Progenitor cell of endocrine pancreas (in vitro differentiated cells): ENCODE measurements at places on chromosomes 2 and 18. TPM values are rescaled to one million over a fixed set of nuclear protein-coding genes. Genes with fewer than 3 reads are reported as not detected.

Gene HOXD11
- total RNA-seq = not detected in 2 replicates

Gene PSMA8
- total RNA-seq = 0.29 TPM in 1 of 2 replicates, not detected in the other

Gene IL36G
- total RNA-seq = not detected in 2 replicates

Gene PLGLB1
- total RNA-seq = 6.9 and 8.6 TPM in 2 replicates

DNA sequence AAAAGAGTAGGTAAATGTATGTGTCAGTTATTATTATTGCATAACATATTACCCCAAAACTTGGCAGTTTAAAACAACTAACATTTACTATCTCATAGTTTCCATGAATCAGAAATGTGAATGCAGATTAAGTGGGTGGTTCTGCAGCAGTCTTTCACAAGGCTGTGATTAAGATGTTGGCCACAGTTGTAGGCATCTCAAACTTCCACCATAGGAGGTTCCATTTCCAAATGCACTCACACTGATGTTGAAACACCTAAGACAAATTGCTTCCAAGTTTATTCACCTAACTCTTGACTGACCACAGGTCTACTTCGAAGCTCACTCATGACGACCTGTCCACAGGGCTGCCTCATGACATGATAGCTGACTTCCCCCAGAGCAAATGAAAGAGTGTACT, 360.8 kb downstream of the GRB14 start:
- DNase-seq = no peak
- peaks cover 6% of the 10 kb centered on the region for H3K27me3 ChIP-seq
- H3K4me1 ChIP-seq = no peaks in the 10 kb centered on the region
- no peaks in the 10 kb centered on the region for H3K36me3 ChIP-seq
- no peak overlapping the region for H3K27ac ChIP-seq
- no peak overlapping the region for H3K4me3 ChIP-seq

GRCh38 chr18:25093141-25093540, 258.8 kb downstream of the ZNF521 start:
- peaks cover 9% of the 10 kb centered on the region for H3K27me3 ChIP-seq
- peaks cover 14% of the 10 kb centered on the region for H3K4me1 ChIP-seq
- H3K36me3 ChIP-seq = peaks cover 5% of the 10 kb centered on the region
- H3K27ac ChIP-seq = no peak overlapping the region

DNA sequence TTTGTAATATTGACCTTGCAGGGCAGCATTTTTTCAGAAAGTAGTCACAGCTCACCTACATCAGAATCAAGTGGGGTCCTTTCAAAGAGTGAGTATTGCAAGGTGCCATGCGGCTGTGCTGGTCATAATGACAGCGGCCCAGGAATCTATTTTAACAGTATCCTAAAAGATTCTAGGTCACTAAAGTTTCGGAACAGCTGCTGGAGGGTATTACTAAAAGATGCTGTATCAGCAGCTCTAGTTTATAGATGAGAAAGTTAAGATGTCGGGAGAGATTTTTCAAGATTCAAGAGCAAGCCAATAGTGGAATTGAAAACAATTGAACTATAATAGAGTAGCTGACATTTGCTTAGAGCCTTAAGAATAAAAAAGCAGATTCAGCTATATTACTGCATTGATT, 336.0 kb downstream of the SLC8A1 start:
- H3K27me3 ChIP-seq = no peaks in the 10 kb centered on the region
- H3K4me1 ChIP-seq = no peaks in the 10 kb centered on the region
- H3K27ac ChIP-seq = no peak overlapping the region
- no peak overlapping the region for H3K4me3 ChIP-seq
- DNase-seq = no peak

- no peak overlapping the region for H3K4me3 ChIP-seq
- no peaks in the 10 kb centered on the region for H3K27me3 ChIP-seq
- peaks cover 16% of the 10 kb centered on the region for H3K4me1 ChIP-seq
- no peaks in the 10 kb centered on the region for H3K36me3 ChIP-seq
- H3K27ac ChIP-seq = no peak overlapping the region
These were observed 48.6 kb upstream of the RAPH1 start for GRCh38 chr2:203583701-203584100.

DNA sequence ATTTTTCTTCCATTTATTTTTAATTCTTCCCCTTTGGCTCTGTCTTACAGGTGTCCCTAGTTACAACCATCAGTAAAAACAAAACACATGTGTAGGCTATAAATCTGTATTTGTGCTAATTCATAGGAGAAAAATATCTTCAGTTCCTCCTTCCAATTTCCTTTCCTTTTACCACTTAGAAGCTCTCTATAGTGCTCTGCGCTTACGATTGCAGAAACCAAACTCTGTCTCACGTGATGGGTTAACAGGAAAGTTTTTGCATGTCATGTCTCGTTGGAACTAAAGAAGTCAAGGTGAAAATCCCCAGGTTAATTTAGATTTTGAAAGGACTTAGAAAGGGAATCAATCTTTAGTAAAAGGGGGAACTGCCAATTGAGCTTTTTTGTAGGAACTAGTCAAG, 1390.5 kb upstream of the ZEB2 start:
- H3K36me3 ChIP-seq = no peaks in the 10 kb centered on the region
- no peak overlapping the region for H3K27ac ChIP-seq
- no peak overlapping the region for H3K4me3 ChIP-seq
- DNase-seq = no peak
- no peaks in the 10 kb centered on the region for H3K27me3 ChIP-seq
- H3K4me1 ChIP-seq = peaks cover 13% of the 10 kb centered on the region

- no peak overlapping the region for H3K4me3 ChIP-seq
- no peaks in the 10 kb centered on the region for H3K4me1 ChIP-seq
- peaks cover 15% of the 10 kb centered on the region for H3K27me3 ChIP-seq
- no peak for DNase-seq
- peaks cover 4% of the 10 kb centered on the region for H3K36me3 ChIP-seq
- no peak overlapping the region for H3K27ac ChIP-seq
These were observed 92.9 kb downstream of the DYSF start for GRCh38 chr2:71546275-71546638.

DNA sequence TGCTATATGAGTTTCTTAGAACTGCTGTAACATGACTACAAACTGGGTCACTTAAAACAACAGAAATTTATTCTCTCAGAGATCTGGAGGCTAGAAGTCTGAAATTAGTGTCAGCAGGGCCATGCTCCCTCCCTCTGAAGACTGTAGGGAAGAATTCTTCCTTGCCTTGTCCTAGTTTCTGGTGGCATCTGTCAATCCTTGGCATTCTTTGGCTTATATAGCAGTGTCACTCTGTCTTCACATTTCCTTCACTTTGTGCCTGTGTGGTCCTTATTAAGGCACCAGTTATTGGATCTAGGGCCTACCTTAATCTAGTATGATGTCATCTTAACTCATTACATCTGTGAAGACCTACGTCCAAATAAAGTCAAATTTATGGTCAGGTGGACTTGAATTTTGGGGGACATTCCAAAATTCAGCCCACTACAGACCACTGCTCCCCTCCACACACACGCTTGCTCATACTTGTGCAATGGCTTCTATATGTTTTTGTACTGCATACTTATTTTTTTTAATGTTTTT, 7.6 kb downstream of the ZC3H15 start:
- H3K27ac ChIP-seq = no peak overlapping the region
- peaks cover 29% of the 10 kb centered on the region for H3K4me1 ChIP-seq
- H3K4me3 ChIP-seq = no peak overlapping the region
- H3K36me3 ChIP-seq = peaks cover 2% of the 10 kb centered on the region

DNA sequence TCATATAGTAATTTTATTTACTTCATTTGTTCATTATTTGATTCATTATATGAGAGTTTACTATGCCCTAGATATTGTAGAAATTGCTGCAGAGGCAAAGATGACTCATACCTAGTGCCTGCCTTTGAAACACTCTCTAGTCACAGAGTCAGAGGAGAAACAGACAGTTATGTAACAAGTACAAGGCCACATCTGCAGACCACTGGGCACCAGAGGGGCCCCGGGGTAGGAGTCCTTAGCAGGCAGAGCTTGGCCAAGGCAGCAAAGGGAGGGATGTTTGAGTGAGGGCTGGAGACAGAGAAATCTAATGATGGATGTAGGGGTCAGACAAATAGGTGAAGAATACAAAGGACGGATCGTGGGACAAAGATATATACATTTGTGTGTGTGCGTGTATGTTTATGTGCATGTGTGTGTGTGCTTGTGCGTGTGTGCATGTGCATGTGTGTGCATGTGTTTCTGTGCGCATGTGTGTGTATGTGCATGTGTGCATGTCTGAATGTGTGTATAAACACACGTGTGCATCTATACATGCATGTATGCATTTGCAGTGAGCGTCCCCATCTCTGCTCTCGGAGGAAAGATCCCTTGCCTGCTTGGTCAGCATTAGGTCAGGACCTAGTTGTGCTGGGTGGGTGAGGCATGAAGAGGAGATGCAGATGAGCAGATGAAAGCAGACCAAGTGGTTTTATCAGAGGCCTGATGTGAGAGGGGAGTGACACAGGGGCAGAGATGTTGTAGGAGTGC, 170.6 kb upstream of the MYT1L start:
- H3K4me3 ChIP-seq = no peak overlapping the region
- no peaks in the 10 kb centered on the region for H3K36me3 ChIP-seq
- no peak overlapping the region for H3K27ac ChIP-seq
- no peaks in the 10 kb centered on the region for H3K4me1 ChIP-seq
- peaks cover 10% of the 10 kb centered on the region for H3K27me3 ChIP-seq

DNA sequence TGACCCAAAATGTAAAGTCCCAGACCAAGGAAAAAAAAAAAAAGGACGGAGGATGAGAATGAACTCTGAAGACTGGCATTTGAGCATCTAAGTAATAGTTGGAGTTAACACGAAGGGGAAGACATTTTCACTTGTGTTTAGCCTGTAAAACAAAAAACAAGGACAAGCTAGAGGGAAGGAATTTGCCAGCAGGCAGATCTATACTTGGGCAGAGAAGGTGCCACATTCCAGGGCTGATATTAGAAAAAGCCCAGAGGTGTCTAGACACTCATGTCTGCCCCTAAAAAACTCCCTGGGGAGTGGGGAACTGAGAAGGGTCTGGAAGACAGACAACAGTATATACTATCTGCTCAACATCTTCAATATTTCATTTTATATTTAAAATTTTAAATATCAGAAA, 171.1 kb downstream of the ZEB2 start:
- no peak overlapping the region for H3K27ac ChIP-seq
- peaks cover 15% of the 10 kb centered on the region for H3K4me1 ChIP-seq
- H3K27me3 ChIP-seq = peaks cover 16% of the 10 kb centered on the region

- peaks cover 20% of the 10 kb centered on the region for H3K27me3 ChIP-seq
- DNase-seq = no peak
- H3K4me1 ChIP-seq = peaks cover 5% of the 10 kb centered on the region
These were observed 391.9 kb upstream of the RAB6C start for GRCh38 chr2:129587426-129588064.

DNA sequence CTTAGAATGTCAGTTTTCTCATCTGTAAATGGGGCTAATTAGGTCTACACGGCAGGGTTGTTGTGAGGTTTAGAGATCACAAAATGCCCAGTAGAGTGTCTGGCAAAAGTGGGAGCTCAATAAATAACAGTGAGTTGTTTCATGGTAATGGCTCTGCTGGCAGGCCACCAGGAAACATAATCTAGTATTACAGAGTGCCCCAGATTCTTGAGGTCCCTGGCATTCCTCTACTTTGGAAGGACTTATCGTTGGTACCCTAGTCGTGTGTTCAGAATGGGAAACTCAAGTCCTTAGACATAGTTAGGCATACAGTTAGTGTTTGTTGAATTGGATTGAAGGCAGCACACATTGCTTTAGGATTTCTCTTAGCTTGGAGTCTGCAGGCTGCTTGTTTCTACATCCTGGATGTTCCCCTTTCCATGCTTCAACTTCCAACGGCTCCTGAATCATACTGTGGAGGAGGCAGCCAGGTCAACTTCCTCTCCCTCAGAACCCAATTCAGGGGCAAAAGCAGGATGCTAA, 161.5 kb upstream of the FOSL2 start:
- no peaks in the 10 kb centered on the region for H3K36me3 ChIP-seq
- DNase-seq = no peak
- H3K27ac ChIP-seq = no peak overlapping the region
- H3K27me3 ChIP-seq = no peaks in the 10 kb centered on the region

DNA sequence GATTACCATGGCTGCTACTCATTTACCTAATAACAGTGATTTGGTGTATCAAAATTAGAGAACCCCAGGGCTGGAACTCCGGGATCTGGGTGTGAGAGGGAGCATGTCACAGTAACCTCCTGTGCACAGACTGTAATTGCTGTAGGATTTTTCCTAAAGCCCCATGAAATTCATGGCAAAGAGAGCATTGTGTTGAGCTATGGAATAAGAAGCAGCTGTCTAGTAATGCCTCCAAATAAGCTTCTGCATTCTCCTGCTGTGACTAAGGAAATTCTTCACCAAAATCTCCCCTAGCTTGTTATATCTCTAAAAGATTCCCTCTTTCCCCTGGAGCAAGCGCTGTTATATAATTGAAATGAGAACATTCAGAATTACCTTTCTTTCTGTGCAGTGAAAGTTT, 158.1 kb upstream of the SPATS2L start:
- DNase-seq = no peak
- no peaks in the 10 kb centered on the region for H3K4me1 ChIP-seq
- H3K36me3 ChIP-seq = peaks cover 15% of the 10 kb centered on the region
- no peaks in the 10 kb centered on the region for H3K27me3 ChIP-seq
- no peak overlapping the region for H3K27ac ChIP-seq

DNA sequence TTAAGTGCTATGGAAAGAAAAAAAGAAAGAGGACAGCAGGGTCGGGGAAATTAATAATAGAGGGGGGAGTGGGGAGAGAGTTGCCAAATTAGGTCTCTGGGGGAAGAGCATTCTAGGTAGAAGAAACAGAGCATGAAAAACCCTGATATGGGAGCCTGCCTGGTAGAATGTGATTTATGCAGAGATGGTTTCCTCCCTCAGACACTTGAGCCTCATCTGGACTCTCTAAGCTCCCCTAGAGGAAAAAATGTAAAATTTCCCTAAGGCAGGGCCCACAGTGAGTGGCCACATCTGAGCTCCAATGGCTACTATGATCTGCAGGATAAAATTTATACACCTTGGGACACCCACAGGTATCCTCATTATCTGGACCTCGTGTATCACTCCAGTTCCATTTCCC, 20.6 kb upstream of the EPAS1 start:
- no peak for DNase-seq
- H3K36me3 ChIP-seq = no peaks in the 10 kb centered on the region
- H3K4me1 ChIP-seq = peaks cover 3% of the 10 kb centered on the region
- H3K27me3 ChIP-seq = peaks cover 11% of the 10 kb centered on the region
- no peak overlapping the region for H3K4me3 ChIP-seq

DNA sequence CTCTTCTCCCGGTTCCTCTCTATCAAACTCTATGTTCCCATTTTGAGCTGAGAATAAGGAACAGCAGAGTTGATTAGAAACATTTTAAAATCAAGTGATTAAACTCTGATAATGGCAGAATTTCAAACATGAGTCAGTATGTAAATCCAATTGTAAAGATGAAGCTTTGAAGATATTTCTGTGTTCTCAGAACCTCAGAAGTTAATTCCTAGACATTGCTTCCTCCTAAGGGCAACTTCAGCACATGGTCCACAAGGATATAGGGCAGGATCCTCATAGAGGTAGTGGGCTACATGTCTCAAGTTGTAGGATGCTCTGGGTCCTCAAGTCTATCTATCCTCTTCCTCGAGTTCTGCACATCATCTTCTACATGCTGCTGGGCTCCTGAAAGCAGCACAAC, 46.3 kb downstream of the QPCT start:
- no peak overlapping the region for H3K4me3 ChIP-seq
- H3K27ac ChIP-seq = no peak overlapping the region
- no peaks in the 10 kb centered on the region for H3K36me3 ChIP-seq
- H3K4me1 ChIP-seq = no peaks in the 10 kb centered on the region
- peaks cover 6% of the 10 kb centered on the region for H3K27me3 ChIP-seq
- DNase-seq = no peak
